Activated naive CD4-positive, alpha-beta T cell (primary cell): ENCODE measurements at places on chromosomes 5 and 9.

DNA sequence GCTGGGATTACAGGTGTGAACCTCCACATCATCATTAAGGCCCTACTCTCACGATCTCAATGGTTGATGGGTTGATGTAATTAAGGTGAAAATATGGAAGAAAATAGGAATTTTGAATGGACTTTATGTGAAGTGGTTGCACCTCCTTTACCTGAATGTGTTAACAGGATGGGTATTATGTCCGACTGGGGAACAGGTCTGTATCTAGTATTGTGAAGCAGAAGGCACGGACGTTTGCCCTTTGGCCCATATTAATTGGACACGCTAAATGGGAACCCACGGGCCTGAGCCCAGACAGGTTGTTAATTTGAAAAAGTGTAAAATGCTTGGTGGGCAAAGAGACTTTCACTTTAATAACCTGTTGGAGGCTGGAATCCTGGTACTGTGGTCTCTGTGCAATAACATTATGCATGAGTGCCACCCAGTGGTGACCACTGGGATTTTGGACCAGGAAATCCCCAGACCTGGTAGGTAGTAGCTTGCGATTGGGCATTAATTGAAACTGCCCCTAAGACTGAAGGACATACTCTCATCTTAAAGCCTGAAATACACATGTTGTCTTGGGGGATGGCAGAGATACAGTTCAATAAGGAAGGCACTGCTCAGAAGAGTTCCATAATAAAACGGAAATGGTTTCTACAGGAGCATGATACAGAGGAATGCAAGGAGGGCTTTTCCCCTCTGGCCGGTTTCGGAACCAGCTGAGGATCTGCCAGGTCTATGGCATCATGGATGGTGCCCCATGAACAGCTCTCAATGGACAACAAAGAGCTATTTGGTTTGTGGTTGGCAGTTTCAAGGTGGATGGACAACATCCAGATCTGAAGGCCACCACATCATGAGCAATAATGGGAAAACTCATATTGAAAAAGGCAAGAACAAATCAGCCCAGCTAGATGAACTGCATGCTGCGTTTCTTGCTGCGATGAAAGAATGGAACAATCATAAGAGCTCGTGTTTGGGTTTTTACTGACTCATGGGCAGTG lies 26.2 kb upstream of the BICD2 start:
- peak; percentile 29 for DNase-seq

DNA sequence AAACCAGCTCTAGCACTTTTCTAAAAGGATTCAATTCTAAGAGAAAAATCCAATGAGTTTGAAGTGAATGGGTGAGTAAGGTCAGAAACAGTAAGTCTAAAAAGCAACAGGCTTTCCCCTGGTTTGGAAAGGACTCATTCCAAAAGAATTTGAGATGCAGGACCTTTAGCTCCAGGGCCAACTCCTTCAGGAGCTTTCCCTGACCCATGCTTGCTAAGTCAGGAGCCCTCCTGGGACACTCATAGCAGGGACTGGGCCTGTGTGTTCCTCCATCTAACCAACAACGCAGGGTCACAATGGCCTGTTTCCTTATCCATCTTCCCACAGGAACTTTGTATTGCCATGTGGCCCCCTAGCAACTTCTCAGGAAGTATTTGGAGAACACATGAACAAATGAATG lies 198.8 kb downstream of the FRMD3 start:
- no peak for DNase-seq

- no peak for DNase-seq
These were observed 1.2 kb downstream of the AK3 start for GRCh38 chr9:4739587-4740387.

DNA sequence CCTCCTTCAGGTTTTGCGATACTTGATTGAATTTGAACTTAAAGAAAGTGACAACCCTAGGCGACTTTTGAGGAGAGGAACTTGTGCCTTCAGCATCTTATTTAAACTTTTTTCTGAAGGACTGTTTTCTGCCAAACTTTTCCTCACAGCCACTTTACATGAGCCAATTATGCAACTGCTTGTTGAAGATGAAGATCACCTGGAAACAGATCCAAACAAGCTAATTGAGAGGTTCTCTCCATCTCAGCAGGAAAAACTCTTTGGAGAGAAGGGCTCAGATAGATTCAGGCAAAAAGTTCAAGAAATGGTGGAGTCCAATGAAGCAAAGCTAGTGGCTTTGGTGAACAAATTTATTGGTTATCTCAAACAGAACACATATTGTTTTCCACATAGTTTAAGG lies 40.6 kb downstream of the GAPVD1 start:
- DNase-seq: no peak

GRCh38 chr5:82563745-82564144 lies 285.6 kb upstream of the RPS23 start:
- no peak for DNase-seq

DNA sequence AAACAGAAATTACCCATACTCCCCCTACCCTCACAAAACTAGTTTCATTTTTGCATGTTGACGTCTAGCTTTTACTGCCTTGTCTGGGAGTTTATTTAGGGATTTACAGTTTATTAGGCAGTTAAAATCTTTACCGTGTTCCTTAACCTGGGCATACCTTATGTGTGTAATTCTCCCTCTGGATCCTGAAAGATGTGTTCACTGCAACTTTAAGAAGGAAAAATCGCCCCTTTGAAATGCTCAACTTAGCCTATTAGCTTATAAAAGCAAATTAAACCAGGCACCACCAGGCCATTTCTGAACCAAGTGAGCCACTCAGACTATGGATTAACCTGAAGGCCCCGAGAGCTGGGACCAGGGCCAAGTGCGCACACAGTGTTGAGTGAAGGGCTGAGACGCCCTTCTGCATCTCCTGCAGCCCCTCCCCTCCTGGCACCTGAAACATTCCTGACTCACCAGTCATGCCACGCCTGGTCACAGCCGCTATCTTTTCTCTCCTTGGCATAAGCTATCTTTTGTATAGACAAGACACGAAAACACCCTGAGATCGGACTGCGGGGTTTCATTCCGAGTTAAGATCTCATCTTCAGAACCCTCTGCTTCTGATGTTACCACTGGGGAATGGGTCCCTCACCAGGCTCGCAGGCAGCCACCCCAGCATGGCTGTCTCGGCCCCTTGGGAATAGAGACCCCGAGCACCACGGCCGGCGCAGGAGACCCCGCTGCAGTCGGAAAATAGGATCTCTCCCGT lies 111.9 kb downstream of the ROR2 start:
- no peak for DNase-seq

DNA sequence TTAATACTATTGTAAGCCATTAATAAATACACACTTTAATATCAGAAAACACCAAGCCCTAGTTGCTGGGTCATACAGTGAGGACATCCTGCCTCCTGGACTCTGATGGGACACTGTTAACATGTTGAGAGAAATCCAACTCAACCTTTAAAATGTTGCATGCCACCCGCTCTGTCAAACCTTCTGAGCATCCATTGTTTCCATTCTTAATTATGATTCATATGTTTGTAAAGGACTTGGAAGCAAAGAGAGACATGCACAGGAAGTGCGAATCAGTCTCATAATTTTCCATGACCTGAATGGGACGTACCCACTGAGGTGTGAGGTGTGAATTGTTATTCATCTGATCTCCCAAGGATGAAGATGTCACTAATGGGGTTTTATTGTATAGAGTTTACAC lies 186.4 kb downstream of the CAAP1 start:
- DNase-seq: no peak

- no peak for DNase-seq
These were observed 367.2 kb downstream of the OSTF1 start for GRCh38 chr9:75455444-75455921.
